Daoy (cell line): ENCODE measurements at places on chromosomes 16 and 17. TPM values are rescaled to one million over a fixed set of nuclear protein-coding genes. Genes with fewer than 3 reads are reported as not detected.
A peak's percentile ranks its signal among the peaks of the same experiment; 100 is the strongest.

GRCh38 chr17:48647103-48647962 is 21.2 kb upstream of the HOXB9 start:
- DNase-seq, result no peak

GRCh38 chr17:40265337-40265736 is 22.3 kb upstream of the CDC6 start:
- DNase-seq, result no peak

DNA sequence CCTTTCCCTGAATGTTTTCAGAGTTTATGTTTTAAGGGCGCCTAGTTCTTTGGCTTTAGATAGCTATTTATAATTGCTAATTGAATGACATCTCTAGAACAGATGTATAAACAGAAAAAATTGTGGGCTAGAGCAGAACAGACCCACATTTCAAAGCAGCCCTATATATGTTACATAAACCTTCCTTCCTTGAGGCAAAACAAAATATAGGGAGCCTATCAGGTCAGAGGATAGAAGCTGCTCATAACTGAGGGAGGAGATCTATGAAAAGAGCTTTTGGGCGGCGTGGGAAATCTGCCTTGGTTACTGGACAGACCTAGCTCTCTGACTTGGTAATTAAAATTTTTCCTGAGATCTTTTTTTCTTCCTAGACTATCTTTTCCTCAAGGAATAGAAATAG is 68.4 kb downstream of the SPAG9 start:
- no peak for DNase-seq

DNA sequence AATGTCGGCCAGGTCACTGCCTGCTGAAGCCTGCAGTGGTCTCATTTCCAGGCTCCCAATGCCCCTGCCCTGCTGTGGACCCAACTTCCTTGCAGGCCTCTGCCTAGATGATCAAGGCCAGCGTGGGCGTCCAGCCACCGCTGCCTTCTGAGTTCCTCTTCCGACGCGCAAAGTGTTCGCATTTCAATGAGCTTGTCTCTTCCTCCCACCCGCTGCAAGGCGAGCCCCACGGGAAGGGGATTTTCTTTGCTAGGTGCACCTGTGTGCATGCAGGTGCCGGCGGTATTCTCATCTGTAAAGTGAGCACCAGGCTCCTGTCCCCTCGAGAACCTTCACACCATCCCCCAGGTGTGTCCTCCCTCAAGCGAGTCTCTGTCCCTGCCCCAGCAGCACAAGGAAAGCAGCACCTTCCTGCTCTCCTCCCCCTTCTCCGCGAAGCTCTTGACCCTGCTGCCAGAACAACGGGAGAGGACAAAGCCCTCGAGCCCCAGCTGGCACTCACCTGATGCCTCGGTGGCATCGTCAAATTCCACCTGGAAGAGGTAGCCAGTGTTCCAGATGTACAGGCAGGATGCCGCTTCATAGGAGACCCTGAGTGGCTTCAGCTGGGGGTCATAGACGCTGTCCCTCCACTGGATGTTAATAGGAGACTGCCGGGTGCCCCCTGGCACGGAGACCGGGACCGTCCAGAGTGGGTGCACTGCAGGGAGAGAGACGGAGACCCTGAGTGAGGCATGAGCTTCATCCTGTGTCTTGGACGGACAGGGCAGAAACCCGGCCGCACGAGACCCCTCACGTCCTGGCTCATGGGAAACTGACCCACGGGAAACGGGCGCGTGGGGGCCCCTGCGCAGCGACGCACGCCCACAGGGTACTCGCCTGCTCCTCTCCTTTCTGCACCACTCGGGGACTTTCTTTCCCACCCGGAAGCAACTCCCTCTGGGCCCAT is 9.8 kb downstream of the CA5A start:
- no peak for DNase-seq

DNA sequence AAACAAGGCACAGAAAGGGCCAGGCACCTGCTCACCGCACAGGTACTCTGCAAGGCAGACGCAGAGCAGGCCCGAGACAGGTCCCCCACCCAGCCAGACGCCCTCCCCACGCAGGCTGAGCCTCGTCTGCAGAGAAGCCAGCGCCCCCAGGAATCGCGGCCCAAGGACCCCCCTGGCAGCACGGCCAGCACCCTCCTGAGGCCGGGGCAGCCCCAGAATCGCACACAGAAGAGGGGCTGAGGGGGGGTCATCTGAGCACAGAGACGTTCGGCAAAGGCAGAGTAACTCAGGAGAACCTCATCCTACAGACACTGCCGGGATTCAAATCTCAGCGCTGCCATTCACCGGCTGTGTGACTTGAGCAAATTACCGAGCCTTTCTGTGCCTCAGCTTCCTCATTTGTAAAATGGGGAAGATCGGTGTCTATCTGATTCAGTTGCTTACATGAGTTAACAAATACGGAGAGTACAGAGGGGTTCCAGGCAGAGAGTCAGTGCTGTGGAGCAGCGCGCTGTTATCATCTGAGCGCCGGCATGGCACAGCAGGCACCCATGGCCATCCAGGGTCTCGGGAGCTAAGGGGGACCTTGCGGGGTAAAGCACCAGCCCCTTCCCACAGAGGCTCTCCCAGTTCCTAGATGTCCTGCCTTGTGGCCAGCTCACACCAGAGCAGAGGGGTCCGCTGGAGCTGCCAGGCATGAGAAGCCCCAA is 10.4 kb downstream of the EMC6 start:
- no peak for DNase-seq

GRCh38 chr17:38984666-38985065 is 17.5 kb upstream of the FBXO47 start:
- DNase-seq, result no peak

DNA sequence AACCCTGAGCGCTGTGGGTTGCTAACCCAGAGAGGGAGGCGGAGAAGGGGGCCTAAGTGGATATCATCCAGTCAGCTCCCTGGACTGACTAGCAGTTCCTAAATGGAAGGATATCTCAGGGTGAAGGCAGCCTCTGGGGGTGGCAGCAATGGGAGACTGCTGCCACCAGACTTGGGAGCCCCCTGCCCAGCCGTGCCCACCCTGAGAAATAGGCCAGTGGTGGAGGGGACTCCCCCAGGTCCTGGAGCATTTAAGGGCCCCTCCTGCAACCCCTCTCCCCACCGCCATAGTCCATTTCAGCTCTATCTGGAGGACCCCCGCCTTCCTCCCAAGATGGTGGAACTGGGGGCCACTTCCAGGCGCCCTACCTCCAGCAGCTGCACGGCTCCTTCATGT is 8.4 kb downstream of the TSPOAP1 start:
- no peak for DNase-seq

- no peak for DNase-seq
These were observed 4.1 kb downstream of the NDRG4 start for GRCh38 chr16:58503863-58504688.

RBBP6 gene
- 16.2 and 39.3 TPM in 2 replicates for total RNA-seq

GRCh38 chr16:22624800-22625533 is 114.3 kb downstream of the NPIPB5 start:
- DNase-seq, result no peak

- DNase-seq, result peak; percentile 34
These were observed 130.9 kb upstream of the FOXF1 start for GRCh38 chr16:86379505-86379846.

ALOX12B gene
- total RNA-seq, result not detected in 2 replicates

DNA sequence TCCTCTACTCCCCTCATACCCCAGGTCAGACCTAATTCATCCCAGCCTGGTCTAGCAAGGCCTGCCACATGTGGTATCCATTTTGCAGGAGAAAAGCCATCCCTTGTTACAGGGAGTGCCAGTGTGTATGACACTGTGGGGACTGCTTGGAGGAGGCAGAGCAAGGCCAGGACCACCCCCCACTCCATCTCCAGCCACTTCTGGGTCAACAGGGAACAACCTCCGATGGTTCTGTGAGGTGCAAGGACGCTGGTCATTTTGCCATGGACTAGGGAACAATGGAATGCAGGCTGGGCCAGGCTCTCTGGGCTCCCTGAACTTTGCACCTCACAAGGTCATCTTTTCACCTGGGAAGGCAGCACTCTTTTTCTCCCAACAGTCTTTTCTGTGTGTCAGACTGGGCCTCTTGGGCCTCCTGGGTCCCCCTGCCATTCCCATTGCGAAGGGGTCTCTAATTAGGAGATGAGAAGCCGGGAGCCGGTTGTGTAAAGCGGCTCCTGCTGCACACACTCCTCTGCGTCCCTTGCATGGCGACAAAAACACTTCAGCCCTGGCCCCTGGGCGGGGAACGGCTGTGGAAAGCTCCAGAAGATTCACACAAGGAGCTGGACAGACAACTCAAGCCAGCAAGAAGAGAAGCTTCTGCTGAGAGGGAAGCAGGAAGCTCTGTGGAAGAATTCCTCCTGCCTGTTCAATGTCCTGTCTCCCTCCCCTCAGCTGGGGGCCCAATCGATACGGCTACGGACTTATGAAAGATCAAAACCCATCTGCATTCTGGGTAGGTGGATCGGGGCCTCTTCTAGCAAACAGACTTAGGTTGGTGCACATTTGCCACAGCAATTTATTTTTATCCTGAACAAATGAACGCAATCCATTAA is 38.5 kb upstream of the MTSS2 start:
- DNase-seq, result no peak

KRT32 gene
- total RNA-seq, result 0.06 TPM in 2 replicates

DNA sequence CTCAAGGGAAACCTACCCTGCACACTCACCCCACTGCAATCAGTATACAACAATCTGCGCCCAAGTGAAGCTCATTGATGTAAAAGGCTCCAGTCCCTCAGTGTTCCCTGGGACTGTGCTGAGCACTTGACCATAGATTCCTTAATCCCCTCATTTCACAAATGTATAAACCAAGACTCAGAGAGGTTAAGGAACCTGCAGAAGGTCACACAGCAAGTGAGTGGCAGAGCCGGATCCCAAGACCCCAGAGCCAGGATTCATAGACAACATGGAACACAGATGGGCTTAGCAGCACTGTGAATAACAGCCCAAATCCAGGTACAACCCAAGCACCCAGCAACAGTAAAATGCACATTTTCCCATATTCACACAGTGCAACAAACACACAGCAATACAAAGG is 225.7 kb downstream of the C16orf78 start:
- DNase-seq, result no peak

GRCh38 chr16:57126411-57126810 is 34.0 kb downstream of the CPNE2 start:
- no peak for DNase-seq

DNA sequence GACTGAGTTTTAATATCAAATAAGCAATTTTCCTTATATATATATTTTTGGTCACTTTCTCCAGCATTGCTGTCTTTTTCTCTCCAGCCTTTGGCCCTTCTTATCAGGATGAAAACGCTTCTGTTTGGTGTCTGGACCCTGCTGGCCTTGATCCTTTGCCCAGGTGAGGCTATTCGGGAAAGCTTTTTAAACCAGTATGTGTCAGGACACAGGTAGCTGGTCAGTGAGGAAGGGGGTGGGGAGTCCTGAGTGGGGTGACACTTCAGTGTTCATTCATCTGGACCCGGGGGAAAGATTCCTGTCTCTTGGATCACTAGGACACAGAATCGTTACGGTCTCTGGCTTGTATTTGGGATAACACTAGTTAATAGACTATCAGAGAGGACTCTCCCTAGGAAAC is 12.2 kb upstream of the SMARCD2 start:
- DNase-seq, result no peak

DNA sequence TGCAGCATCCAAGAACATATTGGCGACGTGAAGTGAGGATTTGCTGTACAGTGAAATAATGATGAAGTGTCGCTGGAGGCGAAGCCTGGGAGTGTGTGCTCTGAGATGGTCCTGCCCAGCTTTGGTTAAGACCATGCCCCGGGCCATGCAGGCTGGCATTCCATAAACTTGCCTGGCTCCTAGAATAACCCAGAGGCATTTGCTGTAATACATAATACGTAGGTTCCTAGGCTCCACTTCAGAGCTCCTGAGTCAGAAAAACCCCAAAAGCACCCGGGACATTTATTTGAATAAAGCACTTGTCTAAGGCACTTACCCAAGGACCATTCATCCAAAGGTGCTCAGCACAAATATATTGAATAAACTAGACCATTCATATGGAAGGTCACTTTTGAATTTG is 279.3 kb downstream of the ABCC12 start:
- no peak for DNase-seq

CEP295NL gene
- 1.0 TPM in 1 of 2 replicates, not detected in the other for total RNA-seq

DNA sequence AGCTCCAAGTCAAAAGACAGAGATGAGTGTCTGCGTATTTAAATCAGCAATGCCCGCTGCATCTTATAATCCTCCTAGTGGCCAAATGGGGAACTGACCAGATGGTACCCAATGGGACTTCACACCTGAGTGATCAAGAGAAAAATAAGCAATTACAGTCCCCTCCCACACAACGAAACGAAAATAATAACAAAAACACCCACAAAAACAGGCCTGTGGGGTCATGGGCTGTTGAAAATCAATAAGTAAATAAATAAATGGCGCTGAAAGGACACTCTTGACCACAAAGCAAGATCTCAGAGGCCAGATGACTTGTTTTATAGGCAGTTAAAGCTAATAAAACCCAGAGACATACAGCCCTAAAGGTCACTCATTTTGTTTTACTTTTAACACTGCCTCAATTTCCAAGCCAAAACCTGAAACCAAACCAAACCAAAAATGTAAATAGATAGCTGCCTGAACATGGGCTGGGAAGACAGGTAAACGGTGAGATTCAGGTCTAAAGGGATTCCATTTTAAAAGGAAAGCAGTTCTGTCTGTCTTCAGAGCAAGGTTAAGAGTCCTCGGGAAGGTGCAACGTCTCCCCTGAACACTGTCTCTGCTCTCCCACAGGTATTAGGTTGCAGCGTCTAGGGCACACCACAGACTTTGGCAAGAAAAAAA is 1.3 kb downstream of the ZNF821 start:
- peak; percentile 61 for DNase-seq

ABCA6 gene
- 0.03 TPM in 1 of 2 replicates, not detected in the other for total RNA-seq

DNA sequence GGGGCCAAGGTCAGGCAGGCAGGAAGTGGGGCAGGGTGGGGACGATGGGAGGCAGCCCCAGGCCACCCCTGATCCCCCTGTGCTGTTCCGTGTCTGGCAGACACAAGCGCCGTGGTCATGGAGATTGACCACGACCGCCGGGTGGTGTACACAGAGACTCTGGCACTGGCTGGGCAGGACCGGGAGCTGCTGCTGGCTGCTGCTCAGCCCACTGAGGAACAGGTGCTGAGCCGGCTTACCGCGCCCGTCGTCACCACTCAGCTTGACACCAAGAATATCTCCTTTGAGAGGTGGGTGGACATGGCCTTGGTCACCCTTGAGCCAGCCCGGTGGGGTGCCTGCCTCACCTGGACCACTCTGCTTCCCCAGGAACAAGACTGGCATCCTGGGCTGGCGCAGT is 13.7 kb downstream of the CORO6 start:
- DNase-seq, result no peak

ARL17B gene
- 4.1 and 24.5 TPM in 2 replicates for total RNA-seq

- DNase-seq, result peak; percentile 59
These were observed 21.1 kb downstream of the CDR2 start for GRCh38 chr16:22353191-22353919.

PPY gene
- total RNA-seq, result not detected in 2 replicates
